ENCODE measurements at places on chromosomes 5 and 9. TPM values are rescaled to one million over a fixed set of nuclear protein-coding genes. Genes with fewer than 3 reads are reported as not detected.
A peak's percentile ranks its signal among the peaks of the same experiment; 100 is the strongest.

DMGDH gene
- 2.4 TPM for total RNA-seq

CTSV gene
- total RNA-seq = 0.21 TPM

AHRR gene
- 54.9 TPM for total RNA-seq

DNA sequence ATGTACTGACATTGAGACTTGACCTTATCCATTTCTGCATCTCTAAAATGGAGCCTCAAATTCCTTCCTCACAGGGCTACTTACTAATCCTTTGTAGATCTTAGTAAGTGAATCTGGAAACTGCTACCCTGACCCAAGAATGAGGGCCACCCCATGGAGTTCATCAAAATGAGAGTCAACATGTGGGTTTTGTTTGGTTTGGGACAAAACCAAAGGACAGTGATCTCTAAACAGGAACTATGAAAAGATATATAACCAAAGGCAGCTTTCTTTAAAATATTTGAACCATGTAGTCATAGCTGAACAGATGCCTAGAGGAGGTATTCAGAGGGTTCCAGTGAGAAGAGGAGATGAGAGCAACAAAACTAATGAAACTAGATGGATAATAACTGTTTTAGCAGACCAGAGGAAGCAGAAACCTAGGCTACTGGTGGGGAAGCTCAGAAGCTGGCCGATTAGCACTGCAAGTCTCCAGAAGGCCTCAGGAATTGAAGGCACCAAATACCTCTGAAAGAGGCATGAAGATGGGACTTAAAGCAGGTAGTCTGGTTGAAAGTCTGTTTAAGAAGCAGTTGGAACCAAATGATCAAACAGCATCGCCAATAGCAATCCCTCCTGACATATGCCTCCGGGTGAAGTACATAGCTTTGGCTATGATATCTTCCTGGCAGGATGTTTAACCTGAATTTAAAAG, 45.8 kb downstream of the THOC3 start:
- H3K4me1 ChIP-seq = peaks cover 35% of the 10 kb centered on the region
- H3K36me3 ChIP-seq = no peaks in the 10 kb centered on the region
- no peaks in the 10 kb centered on the region for H3K27me3 ChIP-seq

DNA sequence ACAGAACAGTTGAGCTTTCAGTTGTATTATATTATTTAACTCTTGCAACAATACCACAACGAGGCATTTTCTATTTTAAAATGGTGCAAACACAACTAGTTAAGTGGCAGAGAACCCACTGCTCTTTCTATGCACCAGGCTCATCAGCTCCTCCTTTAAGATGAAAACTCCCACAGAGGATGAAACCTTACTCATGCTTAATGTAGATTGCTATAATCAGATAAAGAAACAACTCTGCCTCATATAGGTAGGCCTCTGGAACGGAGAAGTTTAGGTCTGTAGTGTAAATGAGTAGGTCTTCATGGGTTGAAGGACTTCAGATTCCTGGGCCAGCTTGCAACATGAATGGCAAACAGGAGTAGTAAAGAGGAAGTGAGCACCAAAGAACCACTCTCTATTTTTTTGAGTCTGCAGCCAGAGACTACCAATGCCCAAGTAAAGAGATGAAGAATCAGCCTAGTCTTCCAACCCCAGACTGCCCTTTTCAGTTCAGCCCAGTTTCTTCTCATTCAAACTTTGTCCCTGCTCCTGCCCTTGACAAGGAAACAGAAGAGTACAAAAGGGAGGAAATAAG, 33.9 kb downstream of the HACD4 start:
- peak overlapping the region; percentile 45 for H3K27ac ChIP-seq
- H3K27me3 ChIP-seq = no peaks in the 10 kb centered on the region
- no peak for DNase-seq
- peaks cover 18% of the 10 kb centered on the region for H3K4me1 ChIP-seq

DNA sequence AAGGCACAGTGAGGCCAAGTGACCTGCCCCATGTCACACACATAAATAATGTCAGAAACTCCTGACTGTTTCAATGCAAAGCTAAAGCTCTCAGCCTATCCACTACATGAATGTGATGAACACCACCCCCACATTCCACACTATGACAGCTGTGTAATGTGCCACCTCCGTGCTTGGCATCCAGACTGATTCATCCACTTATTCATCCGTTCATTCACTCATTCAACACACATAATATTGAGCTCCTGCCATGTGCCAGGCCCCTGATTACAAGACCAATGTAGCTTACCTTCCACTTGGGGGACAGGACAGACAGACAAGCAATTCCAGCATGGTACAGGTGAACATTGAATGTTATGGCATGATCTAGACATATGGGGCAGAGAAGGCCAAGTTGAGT, 46.2 kb upstream of the FABP6 start:
- H3K4me1 ChIP-seq = peaks cover 12% of the 10 kb centered on the region
- H3K27me3 ChIP-seq = no peaks in the 10 kb centered on the region
- no peaks in the 10 kb centered on the region for H3K36me3 ChIP-seq
- DNase-seq = no peak
- H3K27ac ChIP-seq = no peak overlapping the region

- H3K4me1 ChIP-seq = peaks cover 21% of the 10 kb centered on the region
- H3K36me3 ChIP-seq = peaks cover 2% of the 10 kb centered on the region
- DNase-seq = no peak
- no peaks in the 10 kb centered on the region for H3K27me3 ChIP-seq
- no peak overlapping the region for H3K4me3 ChIP-seq
These were observed 61.3 kb downstream of the BOD1 start for GRCh38 chr5:173554989-173555705.

DNA sequence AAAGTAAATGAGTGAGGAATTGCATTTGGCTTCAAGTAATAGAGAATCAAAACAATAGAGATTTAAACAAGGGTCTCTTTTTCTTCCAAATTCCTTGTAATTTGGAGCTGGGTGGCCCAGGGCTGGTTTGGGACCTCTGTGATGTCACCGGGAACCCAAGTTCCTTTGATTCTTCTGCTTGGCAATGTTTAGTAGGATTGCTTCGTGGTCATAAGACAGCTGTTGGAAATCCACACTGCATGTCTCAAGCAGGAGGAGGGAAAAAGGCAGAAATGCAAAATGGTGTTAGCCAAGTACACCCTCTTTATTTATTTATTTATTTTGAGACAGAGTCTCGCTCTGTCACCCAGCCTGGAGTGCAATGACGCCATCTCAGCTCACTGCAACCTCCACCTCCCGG, 72.6 kb upstream of the IL12B start:
- H3K27ac ChIP-seq = no peak overlapping the region
- DNase-seq = no peak
- peaks cover 28% of the 10 kb centered on the region for H3K27me3 ChIP-seq
- no peak overlapping the region for H3K4me3 ChIP-seq
